Posterior cingulate gyrus (tissue), 11 donors: ENCODE measurements at places on chromosomes 7 and 10.

GRCh38 chr10:113515601-113516000 lies 37.3 kb upstream of the HABP2 start:
- no peak for DNase-seq

DNA sequence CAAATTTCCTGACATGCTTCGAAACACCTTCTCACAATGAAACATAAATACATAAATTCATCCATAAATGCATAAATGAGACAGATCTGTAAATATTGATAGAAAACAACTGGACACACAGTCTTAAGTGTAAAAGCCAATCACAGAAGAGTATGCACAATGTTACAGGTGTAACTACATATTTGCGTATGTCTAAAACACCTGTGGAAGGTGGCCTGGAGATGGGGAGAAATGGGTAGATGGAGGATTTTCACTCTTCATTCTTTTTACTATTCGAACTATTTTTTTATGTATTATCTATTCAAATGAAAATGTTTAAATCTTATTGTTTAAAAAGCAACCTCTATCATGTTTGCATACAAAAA lies 860 bp downstream of the IQUB start:
- DNase-seq = no peak

GRCh38 chr7:157565201-157565626 lies 228.4 kb downstream of the DNAJB6 start:
- DNase-seq = peak; percentile 27

- no peak for DNase-seq
These were observed 72.5 kb upstream of the LRRN3 start for GRCh38 chr7:111018447-111018846.

DNA sequence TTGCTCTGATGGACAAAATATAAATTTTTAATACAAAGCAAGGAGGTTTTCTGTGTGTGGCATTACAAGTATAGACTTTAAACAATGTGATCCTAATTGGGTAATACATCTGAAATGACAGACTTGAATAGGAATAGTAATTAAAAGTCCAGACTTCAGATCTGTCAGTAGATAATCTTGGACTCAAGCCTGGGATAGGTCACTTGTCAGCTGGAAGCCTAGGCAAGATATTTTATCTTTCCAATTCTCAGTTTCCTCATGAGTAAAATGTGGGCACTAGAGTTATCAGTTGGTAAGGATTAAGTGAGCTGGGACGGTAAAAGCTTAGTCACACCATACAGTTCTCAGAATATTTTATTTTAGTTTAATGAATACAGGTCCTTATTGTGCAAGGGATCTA lies 10.4 kb upstream of the ZMYND11 start:
- DNase-seq = no peak

- DNase-seq = no peak
These were observed 36.6 kb downstream of the RBM28 start for GRCh38 chr7:128307061-128307460.

- no peak for DNase-seq
These were observed 20.4 kb downstream of the CCNY start for GRCh38 chr10:35356725-35357092.

- no peak for DNase-seq
These were observed 31.2 kb downstream of the GSTO2 start for GRCh38 chr10:104300002-104300735.

DNA sequence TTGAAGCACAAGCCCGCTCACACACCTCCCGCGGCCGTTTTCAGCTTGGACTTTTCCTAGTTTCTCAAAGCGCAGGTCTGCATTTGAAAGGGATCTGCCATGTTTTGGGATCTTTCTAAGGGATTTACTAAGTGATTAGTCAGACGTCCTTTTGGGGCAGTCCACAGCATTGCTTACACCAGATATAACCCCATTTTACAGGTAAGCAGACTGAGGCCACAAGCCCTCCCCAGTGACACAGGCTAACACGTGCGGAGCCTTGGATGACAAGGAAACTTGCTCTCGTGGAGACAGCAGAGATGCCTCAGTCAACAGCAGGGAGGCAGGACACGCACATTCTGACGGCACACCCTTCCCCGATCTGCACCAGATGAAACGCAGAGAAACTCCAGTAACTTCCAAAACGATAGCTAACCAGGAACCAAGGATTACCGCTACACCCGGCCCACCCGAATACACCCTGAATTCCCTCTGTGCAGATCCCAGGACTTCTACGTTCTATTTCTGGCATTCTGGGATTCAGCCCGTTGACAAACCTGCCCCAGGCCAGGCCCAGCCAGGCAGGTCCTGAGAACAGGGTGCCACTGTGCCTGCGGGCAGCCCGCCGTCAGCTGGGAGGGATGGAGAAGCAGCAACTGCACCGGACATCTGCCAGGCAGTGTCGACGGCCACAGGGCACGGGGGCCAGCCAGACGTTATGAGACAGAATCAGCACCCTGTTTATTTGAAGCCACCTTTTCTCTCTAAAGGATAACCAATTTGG lies 27.9 kb downstream of the FOXL3 start:
- no peak for DNase-seq
